Upper lobe of left lung (tissue), 6 donors: ENCODE measurements at places on chromosomes 1 and 21.

- DNase-seq: peak; percentile 44
Measured at GRCh38 chr21:46457801-46458314, 833 bp upstream of the DIP2A start.

DNA sequence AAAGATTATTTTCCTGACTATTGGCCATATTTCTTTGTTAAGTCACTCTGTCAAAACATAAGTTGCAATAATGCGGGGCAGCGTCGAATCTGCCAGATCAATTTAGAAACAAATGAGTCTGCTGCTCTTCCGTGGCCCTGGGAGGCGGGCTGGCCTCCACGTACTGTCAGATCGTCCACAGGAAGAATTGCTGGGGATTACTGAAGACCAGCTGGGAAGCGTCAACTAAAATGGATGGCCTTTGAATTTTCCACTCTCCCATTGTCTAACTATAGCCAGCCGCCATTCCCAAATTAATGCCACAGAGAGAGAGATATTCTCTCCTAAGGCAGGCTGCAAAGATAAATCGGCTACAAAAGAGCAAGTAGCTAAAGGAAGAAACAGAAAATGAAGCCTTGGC, 560.2 kb downstream of the SMYD3 start:
- DNase-seq: peak; percentile 13

DNA sequence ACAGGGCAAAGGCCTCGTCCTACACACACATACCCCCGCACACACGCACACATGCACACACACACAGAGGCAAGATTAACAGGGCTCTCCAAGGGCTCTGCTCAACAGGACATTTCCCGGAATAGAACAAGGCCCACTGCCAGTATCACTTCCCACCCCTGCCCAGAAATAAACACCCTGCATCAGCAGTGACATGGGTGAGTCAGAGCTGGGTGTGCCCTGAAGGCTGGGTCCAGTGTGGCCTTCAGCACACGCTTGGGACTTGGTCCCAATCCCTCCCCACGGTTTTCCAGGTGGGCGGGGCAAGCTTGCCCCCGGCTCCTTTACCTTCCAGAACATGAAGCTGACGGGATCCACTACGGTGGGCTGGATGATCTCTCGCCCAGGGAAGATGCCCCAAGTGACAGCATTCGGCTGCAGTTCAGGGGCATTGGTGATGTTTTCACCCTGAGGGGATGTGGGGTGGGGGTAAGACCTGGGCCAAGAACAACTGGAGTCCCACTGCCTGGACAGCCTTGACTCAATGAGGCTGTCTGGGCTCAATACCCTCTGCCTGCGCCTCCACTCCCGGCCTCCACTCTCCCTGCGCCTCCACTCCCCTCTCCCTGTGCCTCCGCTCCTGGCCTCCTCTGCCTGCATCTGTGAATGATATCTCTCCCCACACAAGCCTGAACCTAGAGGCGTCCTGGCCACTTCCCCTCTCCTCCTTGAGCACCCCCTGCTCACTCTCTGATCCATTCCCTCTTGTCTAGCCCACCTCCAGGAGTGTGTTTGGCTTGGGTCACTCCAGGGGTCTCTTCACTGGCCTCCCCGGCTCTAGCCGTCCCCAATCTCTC, 14.7 kb downstream of the MTHFR start:
- peak; percentile 95 for DNase-seq

DNA sequence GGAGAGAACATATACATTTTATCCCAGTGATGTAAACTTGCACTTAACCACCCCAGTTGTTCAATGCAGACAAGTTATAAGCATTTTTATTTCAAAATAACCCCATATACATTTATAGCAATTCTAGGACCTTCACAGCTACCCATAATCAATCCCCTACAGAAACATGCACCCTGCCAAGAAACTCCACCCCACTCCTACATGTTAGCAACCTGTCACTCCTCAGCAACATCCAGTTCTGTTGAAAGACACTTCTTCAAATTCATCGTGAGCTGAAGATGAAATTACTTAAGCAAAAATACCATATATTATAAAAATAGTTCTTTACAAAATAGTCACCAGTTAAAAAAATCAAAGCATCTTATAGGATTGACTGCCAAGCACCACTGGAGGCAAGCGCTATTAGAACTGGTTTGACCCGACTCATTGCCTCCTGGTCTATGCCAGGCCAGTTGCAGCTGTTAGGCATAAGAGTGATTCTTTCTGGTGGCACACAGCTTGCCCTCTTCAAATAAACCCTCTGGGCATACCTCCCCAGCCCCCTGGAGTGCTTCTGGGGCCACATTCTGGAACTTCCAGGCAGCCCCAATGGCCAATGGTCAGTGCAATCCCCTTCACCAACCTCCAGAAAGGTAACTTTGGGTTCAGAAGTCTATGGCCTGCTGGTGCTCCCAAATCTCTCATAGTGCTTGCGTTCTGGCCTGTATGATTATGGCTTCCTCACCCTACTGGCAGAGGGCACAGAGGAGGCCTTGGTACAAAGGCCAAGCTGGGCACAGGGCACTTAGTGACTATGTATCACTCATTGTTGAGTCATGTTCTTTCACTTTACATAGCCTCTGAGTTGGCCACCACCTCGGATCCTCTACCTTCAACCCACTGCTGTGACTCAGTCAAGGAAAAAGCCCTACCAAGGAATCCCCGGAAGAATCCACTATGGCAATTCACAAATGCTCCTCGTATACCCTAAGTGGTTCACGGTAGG, 72.2 kb upstream of the RALGPS2 start:
- no peak for DNase-seq

GRCh38 chr1:56139836-56140235, 439.5 kb downstream of the PLPP3 start:
- DNase-seq: no peak

DNA sequence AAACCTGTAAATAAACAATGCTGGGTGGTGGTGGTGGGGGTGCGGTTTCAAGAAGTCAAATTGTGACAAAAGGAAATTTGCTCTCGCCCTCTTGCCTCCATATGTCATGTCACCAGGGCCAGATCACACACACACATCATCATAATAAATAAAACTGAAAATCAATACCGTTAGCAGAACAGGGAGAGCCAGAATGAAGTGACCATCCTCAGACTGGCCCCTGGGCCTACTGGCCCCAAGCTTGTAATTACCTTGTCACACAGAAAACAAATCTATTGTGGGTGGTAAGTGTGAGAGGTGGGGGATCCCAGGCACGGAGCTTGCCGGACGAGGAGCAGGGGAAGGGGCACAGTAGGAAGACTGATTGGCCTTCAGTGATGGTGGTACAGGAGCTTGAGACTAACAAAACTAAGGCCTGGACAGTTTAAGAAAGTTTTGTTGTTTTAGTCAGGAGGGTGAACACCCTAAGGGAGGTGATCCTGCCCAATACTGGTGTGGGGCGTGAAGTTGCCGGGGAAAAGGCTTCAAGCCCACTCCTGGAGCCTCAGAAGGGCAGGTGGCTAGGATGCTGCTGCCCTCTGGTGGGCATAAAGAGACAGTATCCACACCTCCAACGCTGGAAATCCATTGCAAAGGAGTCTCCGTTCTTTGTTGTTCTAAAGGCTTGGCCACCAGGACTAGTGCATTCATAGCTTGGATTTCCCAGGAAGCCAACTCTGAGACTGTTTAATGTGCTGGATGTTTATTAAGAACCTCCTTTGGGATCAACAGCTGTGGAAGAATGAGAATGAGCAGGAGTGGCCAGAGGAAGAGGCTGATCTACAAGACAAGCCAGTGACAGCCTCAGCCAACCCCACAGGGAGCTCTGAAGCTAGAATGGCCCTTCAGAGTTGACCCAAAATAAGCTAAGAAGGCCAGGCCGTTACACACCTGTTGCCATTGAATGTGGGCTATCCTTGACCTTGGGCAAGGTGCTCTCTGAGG, 8.1 kb upstream of the C1orf216 start:
- no peak for DNase-seq

DNA sequence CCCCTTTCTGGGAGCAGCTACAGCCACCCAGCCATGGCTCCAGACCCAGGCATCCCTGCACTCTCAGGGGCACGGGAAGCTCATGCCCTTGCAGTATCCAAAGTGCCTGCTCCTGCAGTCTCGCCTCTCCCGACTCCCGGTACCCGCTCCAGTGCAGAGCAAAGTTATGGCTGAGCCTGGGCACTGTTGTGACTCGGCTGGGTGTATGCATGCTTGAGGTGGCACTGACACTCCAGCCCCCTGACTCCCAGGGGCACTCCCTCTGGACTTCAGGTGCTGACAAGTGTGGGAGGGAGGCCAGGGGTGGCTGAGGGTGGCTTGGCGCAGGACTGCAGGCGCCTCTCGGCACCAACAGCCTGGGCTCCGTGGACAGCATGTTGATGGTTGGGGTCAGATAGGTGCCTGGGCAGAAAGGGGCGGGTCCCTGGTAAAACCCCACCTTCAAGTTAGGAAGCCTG, 580.1 kb upstream of the ADGRL2 start:
- DNase-seq: peak; percentile 27

DNA sequence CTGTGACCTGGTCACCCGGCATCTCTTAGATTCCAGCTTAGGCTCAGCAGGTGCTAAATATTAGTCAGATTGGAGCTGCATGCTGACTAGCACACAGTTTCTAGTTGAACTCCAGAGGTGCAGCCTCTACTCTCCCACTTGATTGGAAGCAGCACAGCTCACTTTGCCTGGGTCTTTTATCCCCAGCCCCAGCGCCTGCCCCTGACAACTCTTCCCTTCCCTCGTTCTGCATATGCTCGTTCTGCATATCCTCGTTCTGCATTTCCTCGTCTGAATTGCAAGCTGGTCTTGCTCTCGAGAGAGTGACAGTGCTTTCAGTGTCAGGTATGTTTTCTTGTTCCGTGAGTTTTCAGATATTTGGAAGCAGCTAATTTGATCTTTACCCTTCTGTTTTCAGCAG, 11.7 kb downstream of the COL18A1 start:
- no peak for DNase-seq

GRCh38 chr1:66549017-66549416, 15.1 kb downstream of the SGIP1 start:
- DNase-seq: no peak

DNA sequence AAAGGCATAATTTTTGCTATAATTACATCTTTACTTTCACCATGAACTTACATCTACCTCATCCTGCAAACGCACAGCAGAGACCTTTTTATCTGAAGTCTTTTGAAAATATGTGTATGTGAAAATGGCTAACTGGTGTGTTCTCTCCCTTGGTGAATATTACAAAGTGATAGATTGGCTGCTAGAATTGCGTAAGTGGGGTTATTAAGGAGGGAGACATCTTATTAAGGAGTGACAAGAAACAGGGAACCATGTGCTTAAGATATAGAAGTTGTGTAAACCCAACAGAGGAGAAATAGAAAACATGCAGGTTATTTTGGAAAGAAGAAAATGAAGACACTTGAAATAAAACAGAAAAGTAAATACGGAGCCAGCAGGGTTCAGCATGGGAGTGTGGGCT, 7.8 kb downstream of the KCNJ15 start:
- DNase-seq: no peak

DNA sequence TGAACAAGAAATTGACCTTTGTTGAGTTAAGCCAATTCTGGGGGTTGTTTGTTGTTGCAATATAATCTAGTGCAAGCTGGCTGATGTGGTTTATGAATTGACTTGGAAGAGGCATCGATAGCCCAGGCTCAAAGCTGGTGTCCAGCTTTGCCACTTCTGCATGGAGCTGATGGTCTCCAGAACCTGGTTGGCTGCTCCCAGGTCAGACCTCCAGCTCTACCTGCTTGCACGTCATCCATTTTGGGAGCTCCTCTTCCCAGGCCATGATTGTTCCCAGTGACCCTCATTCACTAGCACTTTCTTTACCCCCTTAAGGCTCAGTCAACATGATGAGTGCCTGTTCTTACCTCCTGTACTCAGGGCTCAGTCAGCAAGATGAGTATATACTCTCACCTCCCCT, 5.8 kb upstream of the AJAP1 start:
- no peak for DNase-seq

- no peak for DNase-seq
Measured at GRCh38 chr1:33930346-33931110, 66.6 kb downstream of the HMGB4 start.

DNA sequence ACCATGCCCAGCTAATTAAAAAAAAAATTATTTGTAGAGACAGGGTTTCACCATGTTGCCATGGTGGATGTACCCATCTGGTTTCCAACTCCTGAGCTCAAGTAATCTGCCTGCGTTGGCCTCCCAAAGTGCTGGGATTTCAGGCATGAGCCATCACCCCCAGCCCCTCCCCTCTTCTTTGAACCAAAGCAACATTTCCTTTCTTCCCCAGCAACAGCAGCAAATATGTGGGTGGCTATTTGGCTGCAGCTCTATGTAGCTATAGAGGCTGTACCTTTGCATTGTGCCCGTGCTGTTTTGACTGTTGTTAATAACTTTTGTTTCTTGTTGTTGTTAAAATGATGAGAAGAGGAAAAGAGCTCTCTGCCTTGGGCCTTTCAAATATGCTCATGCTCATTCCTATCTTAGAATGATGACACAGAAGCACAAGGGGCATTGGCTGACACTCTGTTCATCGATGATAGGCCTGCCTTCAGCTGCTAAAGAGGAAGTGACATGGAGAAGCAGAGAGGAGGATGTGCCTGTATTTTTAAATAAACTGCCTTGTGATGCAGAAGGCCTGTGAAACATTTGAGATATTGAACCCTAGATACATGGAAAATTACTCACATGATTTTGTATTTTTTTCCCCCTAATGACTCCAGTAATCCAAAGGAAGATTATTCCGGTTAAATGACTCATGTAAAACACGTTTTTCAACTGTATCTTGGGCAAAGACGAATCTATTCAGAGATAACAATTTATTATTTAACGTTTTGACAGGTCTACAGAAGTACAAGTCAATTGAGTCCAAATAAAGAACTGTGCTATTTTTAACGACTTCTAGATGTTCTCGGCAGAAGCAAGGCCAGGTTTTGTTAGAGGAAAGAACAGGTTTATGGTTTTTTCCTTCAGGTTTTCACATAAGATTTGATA, 20.5 kb upstream of the XPR1 start:
- DNase-seq: no peak

DNA sequence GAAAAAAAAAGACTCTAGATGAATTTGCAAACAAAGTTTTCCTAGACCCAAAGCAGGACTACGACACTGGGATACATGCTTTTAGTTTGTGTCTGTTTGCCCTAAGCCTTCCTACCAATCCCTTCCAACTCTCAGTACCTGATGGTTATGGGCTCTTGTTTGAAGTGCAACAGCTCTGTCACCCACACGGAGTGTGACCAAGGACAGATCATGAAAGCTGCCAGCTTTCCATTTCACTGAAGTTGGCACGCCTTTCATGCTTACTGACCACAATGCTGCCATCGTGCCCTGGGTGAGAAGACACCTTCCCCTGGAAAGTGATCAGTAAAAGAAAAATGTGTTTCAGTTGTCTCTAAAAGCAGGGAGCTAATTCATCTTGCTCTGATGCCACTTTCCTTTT, 312.5 kb upstream of the PTBP2 start:
- DNase-seq: no peak

DNA sequence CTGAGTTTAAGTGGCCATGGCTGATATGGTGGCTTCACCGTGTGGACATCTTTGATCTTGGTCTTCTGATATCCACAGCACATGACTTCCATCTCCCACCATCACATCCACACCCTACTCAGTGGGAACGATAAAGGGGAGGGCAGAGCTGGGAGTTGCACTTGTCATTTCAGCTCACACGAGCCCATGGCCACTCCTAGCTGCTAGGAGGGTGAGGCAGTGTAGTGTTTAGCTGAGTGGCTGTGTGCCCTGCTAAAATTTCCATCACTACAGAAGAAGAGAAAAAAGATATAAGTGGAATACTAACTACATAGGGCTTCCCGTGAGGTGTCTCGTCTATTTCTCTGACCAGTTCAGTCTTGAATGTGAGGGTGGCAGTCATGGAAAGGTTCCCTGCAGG, 123.3 kb upstream of the EDN2 start:
- DNase-seq: no peak
